ENCODE measurements at places on chromosomes 7 and 10.

DNA sequence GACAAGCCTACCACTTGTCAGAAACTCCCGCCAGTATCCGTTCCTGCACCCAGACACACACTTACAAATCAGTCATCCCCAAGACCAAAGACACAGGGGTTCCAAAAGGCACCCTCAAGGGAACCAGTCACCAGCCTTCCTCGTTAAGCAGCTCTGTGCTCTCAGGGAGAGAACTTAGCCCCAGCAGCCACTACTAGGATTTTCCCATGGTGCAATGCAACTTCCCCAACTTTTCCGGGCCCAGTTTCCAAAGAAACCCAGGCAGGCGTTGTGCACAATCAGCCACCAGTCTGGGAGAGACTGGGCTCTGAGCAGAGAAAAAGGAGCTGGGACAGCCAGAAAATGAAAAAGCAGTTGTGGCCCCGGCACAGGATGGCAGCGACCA, 1.2 kb downstream of the DLG5 start:
- DNase-seq: no peak

DNA sequence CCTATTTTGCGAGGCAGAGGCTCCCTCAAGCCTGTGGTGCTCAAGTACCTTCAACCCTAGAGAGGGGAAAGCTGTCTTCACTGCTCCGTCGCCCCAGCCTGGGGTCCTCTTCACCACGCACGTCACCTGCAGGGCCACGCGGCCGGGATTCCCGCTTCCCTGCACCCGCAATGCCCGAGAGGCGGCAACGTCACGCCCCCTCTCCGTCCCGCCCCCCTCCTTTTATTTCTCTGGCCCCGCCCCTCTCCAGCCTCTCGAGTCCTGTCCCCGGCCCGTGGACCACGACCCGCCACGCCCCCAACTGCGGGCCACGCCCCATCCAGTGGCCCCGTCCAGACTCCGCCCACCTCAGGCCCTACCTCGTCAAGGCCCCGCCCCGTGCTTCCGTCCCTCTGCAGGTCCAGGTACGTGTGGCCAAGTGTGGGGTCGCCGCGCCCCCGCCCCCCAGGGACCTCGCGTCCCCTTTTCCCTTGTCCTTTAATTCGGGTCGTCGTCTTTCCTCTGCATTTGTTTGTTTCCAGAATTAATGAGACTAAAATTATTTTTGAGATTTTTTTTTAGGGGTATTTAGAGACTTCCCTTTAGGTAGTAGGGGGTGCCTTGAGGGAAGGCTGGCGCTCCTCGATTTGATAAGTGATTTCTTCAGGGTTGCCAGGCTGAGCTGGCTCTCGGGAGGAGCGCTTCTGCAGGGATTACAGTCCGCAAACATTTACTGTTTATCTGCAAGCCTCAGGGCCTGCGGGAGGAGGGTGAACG, 69.8 kb upstream of the BAIAP2L1 start:
- no peak for DNase-seq

DNA sequence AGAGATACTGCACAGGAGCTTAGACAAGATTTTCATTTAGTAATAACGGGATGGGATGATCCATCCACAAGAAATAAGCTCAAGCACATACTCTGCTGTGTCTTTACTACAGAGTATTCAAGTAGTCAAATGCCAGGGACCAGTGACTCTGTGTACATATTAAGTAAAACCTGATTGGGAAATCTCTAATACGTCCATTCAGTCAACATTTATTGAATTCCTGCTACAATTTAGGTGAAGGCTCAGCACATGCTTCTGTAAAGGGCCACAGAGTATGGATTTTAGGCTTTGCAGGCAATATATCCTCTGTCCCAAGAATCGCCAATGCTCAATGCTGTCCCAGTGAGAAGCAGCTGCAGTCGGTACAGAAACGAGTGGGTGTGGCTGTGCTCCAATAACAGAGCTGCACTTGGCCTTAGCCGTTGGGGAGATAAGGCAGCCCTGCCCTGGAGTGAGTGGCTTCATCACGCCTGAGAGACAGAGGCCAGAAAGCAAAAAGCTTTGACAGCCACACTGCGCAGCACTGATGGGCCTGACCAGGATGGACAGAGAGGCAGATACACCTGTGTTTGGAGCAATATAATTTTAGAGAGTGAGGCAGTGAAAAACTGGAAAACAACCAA, 186.8 kb downstream of the PARD3 start:
- DNase-seq: no peak

DNA sequence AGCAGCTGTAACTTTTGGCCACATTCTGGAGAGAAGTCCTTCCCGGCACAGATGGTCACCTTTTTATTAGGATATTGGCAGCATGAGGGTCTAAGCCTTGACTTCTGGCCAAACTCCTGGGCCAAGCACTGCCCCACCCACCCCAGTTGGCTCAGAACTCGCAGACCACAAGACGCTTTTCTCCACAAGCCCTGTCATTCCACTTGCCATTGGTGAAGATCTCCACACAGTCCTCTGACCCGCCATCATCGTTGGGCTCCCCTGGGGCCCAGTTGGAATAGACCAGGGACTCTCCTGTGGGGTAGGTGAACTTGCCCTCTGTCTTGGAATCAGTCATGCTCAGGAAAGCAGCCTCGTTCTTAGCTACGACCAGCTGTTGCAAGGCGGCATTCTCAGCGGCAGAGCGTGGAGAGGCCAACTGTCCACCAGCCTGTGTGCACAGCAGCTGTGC, 11.2 kb downstream of the SFTPD start:
- DNase-seq: no peak

DNA sequence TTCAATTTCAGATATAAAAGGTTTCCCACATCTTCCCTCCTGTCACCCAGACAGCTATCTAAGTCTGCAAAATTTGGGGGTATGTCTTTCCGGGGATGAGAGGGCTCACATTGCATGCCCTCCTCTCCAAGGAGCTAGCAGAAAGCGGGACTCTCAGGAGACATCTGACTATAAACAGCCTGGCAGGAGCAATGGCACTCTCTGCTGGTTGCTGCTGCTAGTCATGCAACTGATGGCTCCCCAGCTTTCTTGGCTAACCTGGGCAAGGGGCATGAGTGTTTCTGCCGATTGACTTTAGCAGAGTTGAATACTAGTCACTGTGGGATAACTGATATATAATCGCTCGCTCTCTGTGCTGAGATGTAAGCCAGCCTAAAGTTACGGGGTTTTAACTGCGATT, 12.0 kb downstream of the TBX20 start:
- no peak for DNase-seq

DNA sequence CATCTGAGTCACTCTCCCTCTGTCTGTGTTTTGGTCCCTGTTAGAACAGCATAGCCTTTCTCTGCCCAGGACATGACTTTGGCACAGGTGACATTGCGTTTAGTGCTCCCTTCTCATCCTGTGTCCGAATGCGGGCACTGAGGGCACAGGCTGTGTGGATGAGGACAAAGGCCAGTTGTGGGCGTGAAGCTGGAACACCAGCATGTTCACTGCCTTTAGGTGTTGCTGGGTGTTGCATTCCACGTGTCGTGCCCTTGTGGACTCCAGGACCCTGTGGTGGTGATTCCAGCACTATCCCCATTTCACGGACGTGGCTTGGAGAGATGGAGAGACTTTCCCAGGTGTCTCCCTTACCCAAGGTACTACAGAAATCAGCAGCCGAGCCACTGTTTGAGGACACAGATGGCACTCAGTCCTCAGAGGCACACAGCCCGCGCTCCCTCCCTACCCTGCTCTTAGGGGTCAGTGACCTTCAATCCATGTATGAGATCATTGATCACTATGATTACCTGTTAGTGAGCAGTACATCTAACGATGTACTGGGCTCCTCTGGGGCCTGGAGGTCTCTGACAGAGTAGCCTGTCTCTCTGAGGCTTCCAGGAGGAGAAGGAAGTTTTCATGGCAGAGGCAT, 917 bp upstream of the CNPY1 start:
- no peak for DNase-seq

GRCh38 chr7:127391591-127392181, 822 bp downstream of the ZNF800 start:
- no peak for DNase-seq

- no peak for DNase-seq
Observed at GRCh38 chr10:24009115-24009514, 199.8 kb upstream of the KIAA1217 start.

DNA sequence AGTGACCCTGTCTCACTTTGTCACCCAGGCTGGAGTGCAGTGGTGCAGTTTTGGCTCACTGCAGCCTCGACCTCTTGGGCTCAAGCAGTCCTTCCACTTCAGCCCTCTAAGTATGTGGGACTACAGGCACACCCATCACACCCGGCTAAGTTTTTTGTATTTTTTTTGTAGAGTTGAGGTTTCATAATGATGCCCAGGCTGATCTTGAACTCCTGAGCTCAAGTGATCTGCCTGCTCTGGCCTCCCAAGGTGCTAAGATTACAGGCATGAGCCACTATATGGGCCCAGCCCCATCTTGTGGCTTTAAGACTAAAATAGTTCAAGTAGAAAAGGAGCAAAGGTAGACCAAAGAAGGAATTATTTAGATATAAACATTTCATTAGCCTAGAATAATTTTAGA, 65.5 kb downstream of the MLLT10 start:
- no peak for DNase-seq

GRCh38 chr10:35442028-35442427, 105.7 kb downstream of the CCNY start:
- no peak for DNase-seq

GRCh38 chr10:66575251-66575855, 350.5 kb upstream of the LRRTM3 start:
- DNase-seq: no peak

DNA sequence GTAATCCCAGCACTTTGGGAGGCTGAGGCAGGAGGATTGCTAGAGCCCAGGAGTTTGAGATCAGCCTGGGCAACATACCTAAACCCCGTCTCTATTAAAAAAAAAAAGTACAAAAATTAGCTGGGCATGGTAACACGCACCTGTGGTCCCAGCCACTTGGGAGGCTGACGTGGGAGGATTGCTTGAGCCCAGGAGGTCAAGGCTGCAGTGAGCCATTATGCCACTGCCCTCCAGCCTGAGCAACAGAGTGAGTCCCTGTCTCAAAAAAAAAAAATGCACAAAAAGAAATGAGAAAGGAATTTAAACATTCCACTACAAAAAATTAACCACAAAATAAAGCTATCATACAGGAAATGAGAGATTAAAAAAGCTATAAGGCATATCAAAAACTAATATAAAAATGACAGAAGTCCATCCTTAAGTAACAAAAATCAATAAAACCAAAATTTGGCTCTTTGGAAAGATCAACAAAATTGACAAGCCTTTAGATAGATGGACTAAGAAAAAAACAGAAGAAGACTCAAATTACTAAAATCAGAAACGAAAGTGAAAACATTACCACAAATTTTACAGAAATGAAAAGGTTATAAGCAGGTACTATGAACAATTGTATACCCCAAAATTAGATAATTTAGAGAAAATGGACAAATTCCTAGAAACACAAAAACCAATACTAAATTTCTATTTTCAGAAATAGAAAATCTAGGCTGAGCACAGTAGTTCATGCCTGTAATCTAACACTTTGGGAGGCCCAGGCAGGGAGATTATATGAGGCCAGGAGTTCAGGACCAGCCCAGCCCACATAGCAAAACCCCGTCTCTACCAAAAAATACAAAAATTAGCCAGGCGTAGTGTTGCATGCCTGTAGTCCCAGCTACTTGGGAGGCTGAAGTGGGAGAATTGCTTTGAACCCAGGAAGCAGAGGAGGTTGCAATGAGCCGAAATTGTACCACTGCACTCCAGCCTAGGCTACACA, 42.4 kb upstream of the NANOS1 start:
- no peak for DNase-seq

DNA sequence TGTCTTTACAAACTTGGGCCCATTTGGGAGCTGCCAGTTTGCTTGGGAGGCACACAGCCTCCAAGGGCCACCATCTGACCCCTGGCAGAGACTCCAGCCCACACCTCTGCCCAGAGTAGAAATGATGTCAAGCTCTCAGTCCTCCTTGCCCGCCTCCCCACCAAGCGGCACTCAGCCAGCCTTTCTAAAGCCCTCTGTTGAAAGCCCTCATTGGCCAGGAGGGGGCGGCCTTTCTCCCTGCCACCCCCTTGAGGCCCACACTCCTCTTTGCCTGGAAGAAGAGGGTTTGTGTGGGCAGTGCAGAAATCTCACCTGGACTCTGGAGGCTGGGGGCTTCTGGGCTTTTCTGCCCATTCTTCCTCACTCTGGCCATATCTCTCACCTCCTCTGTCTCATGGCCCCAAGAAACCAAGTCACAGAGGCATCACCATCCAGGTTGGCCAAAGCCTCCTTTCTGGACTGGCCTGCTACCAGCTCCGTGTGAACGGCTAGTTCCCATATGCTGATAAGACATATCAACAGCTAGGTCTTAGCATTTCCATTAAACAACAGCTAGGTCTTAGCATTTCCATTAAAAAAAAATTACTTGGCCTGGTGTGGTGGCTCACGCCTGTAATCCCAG, 36.1 kb downstream of the UBTD1 start:
- no peak for DNase-seq
